ENCODE measurements at places on chromosomes 11 and 22.

- no peak for DNase-seq
These were observed 202.8 kb upstream of the BDNF start for GRCh38 chr11:27902981-27903624.

DNA sequence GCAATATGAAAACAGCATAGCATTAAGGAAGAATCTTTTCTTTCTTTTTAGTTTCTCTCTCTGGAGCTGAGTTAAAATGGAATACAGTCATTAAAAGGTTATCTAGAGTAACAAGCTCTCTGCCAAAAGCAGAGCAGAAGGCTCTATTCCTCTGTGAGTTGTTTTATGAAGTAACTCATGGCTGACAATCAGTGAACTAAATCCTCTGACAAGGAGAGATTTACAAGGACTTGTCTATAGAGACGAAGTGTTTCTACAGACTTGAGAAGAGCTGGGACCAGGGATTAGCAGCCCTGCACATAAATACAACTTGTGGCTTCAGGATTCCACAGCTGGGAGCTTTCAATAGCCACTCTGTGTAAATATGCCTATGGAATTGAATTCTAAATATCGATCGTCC, 192.5 kb upstream of the RAG2 start:
- no peak for DNase-seq

GRCh38 chr11:72512956-72513355, 78.6 kb upstream of the CLPB start:
- DNase-seq = no peak

DNA sequence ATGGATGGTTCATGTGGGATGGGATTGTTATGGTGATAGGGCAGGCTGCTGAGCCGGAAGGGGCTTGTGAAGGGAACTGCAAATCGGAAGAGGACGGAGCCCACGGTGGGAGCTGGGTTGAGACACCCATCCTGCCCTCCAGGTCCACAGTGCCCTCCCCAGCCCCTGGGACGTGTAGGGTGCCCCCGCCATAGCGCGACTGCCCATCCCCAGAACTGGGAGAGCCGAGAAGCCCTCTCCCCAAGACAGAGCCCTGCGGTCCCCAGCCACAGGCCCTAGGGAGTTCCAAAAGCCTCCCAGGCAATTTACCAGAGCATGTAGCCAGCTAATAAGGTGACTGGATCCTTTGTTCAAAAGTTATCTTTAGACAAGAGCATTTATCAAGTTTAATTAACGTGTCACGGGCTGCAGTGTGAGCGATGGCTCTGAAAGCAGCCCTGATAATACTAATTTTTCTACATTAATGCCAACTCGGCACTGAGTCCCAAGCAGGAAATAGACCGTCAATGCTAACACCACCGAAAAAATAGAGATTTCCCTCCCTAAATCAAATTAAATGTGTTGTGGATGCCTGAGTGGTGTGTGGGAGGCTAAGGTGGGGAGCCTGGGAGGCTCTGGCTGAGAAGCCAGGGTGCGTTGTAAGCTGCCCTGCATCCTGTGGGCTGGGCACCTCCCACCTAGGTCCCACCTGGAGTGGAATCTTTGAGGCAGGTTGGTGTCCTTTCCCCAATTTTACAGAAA, 76.8 kb upstream of the RTL6 start:
- no peak for DNase-seq

DNA sequence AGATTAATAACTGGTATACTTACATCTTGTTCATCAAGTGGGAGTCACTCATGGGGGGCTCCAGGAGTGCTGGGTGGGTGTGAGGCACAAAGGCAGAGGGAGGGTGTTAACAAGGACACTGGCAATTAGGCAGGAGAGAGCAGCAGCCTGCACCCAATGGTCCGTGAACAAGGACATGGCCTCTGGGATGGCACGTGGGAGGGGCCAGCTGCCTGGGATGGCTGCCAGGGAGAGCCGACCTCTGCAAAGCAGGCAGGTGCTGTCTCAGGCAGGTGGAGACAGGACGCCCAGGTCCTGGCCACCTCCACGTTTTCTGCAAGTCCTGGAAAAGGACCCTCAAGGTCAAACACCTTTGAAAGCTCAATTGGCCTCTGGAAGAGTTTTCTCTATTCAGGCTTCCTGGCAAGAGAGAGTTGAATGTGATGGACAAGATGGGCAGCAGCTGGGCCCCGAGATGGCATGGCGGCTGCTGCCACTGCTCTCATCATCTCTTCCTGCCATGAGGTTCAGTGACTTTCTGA, 257.1 kb downstream of the BUD13 start:
- no peak for DNase-seq

- peak; percentile 61 for DNase-seq
These were observed 33.0 kb upstream of the P2RY2 start for GRCh38 chr11:73184953-73185671.

DNA sequence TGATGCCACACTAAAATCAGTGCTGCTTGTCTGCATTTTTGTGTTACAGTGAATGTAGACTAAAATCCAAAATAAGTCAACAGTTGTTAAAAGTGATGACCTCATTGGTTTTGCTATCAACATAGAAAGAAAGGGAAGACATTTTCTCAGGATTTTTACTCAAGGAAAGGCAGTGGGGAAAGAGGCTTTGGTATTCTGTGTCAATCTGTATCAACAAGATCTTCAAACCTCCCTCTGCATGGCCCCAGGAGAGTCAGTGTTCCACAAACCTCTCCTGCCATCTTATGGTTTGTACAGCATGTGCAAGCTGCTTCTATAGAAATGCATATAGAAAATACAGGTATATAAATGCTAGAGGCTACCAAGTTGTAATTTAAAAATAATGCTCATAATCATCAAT, 13.8 kb upstream of the OR51M1 start:
- DNase-seq = no peak

DNA sequence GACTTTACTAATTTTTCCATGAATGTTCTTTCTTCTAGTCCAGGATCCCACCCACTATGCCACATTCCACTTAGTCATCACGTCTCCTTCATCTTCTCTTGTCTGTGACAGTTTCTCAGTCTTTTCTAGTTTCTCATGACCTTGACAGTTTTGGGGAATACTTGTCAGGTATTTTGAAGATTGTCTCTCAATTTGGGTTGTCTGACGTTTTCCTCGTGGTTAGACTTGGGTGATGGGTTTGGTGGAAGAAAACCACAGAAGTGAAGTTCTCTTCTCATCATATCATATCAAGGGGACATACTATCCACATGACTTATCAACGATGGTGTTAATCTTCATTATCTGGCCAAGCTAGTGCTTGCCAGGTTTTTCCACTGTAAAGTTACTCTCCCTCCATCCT, 102.4 kb downstream of the LRRC32 start:
- no peak for DNase-seq

- DNase-seq = no peak
These were observed 30.9 kb downstream of the KCNC1 start for GRCh38 chr11:17765356-17766072.

DNA sequence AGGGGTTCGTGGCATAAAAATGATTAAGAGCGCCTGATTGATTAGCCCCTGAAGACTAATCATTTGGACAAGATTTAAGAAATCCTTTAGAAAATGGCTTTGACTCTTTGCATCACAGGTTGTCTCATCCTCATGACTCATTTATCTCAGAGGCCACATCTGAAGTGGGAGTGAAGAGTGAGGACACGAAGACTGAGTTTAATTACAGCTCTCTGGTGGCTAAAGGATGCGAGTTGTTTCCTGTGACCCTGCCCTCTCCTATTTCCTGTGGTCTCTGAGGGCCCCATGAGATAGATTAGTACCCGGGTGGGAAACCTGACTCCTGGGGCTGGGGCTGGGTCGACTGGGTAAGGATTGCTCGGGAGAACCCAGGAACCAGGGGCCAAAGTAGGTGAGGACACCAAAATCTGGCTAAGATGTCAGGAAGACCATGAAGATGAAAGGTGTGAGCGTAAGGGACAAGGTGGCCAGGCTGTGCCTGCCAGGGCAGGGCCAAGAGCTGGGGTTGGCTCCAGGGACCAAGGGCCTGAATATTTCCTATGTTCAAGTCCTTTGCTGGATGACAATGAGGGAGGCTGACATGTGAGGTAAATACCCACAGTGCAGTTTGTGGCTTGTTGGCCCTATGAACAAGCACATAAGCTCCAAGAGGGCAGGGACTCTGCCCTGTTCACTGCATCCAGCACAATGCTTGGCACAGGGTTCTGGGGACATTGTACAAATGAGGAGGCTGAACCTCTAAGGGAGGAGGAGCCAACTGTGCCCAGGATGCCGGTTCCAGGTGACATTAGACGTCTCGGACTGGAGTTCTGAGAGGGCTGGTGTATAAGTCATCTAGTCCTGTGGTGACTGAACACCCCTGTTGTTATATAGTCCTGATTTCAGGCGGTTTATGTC, 3.6 kb downstream of the OTOG start:
- no peak for DNase-seq

DNA sequence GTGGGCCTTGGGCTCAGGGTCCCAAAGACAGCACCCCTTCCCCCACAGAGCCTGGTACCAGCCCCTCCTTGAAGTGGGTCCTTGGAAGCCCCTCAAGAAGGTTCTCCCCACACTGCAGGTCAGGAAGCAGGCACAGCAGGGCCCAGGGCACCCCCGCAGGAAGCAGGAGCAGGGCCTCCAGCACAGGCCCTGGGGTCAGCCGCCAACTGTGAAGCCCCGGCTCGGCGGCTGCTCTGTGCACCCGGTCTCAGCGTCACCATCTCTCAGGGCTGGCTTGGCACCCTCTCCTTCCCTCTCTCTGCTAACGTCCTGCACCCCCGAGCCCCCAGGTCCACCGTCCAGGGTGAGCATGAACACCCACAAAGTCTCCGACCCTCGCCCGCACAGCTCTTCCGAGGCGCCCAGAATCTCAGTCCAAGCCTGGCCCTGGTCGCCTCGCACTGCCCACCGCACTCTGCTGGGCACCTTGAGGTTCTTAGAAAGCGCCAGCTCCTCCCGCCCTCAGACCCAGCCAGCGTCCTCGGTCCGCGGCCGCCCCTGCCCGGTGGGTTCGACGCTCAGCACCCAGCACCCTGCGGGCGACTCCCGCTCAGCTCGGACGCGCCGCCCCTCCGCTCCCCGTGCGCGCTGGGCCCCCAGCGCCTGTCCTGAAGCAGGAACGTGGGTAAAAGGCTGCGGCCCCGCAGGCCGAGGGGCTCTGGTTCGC, 1.4 kb upstream of the SIGIRR start:
- DNase-seq = no peak

DNA sequence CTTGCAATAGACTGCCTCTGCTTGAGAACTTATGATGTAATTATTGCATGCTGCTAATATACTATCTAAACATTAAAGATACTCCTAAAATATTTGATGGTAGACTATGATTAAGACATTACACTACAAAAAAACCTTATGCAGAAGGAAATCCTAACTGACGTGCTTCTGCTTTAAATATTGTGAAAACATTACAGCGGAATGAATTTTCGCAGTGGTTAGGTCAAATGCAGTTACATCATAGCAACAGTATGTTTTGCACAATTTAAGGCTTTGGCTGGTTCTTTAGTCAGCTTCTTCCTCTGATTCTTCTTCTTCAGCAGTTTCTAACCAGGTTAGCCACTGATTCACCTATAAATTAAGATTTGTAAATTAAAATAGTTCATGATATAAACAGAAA, 11.2 kb downstream of the EIF4G2 start:
- no peak for DNase-seq

DNA sequence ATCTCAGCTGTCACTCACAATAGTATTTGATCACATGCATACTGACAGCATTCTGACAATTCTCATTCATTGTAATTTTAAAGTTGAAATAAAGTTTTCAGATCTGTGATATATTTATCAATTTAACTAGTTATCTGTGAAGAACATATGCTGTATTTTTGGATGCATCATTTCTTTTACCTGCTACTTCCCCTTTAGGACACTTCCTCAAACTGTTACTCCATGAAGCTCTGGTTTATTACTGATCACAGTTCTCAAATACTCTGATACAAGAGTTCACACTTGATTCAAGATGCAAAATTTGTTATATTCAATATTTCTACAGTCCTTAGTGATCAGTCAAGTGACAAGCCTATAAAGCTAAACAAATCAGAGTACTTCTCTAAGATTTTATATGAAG, 1655.2 kb downstream of the LRRC4C start:
- no peak for DNase-seq

- no peak for DNase-seq
These were observed 23.5 kb upstream of the RTN4R start for GRCh38 chr22:20291604-20292063.

GRCh38 chr11:74847395-74847794, 98.7 kb downstream of the RNF169 start:
- DNase-seq = no peak

DNA sequence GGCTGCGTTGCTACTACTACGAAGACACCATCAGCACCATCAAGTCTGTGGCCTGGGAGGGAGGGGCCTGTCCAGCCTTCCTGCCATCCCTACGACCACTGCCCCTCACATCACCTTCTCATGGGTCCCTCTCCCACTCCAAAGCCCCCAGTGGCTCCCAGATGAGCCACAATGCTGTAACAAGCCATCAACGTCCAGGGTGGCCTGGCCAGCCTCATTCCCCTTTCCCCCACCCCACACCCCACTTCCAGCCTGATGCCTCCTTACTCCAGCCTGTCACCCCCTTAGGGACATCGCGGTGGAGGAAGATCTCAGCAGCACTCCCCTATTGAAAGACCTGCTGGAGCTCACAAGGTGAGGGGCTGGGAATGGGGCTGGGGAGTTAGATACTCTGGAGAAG, 14.9 kb downstream of the NCF4 start:
- DNase-seq = no peak

- no peak for DNase-seq
These were observed 12.0 kb downstream of the FGF3 start for GRCh38 chr11:69807106-69807815.

- DNase-seq = no peak
These were observed 7.3 kb downstream of the RASSF10 start for GRCh38 chr11:13016415-13016814.

- no peak for DNase-seq
These were observed 77.8 kb upstream of the CADM1 start for GRCh38 chr11:115581871-115582639.

DNA sequence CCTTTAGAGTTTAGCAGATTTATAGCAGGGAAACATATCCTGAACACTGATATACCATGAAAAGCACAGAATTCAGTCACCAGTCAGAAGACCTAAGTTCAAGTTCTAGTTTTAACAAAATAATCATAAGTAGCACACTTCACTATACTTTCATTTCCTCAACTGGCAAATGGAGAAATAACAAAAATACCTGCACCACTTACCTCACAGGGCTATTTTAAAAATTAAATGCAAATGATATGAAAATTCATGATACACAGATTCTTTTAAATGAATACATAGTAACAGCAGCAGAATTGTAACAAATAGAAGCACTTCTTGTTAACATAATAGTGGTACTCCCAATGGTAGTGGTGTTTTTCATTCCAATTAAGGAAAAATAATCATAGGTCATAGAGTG, 139.0 kb downstream of the FCHSD2 start:
- no peak for DNase-seq

DNA sequence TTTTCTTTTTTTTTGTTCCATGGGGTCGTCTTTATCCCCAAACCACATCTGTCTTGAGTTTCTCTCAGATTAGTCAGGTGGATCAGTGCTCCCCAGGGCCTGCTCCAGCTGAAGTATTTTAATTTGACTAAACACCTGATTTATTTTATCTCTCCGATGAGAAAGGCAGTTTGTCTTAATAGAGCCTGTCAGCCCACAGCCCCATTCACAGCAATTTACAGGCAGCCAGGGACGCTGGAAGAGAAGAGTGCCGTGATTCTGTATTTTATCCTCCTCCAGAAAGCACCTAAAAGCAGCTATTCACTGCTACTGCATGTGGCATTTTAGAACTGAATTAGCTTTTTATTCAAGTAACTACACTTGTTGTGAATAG, 164.5 kb downstream of the SOX6 start:
- no peak for DNase-seq

All from bone marrow (tissue), 2 donors.